ENCODE measurements at places on chromosomes 7 and 10. TPM values are rescaled to one million over a fixed set of nuclear protein-coding genes. Genes with fewer than 3 reads are reported as not detected.

The LFNG gene
- 24.8 TPM for total RNA-seq

The HIF1AN gene
- 11.6 TPM for total RNA-seq

The RBM17 gene
- total RNA-seq = 51.0 TPM

The ADAM12 gene
- total RNA-seq = 4.2 TPM

The ASB10 gene
- total RNA-seq = not detected

The HTR7 gene
- total RNA-seq = 0.47 TPM

The APBB1IP gene
- total RNA-seq = not detected

The SUFU gene
- 4.3 TPM for total RNA-seq

The TAF6 gene
- 22.1 TPM for total RNA-seq

The TEX47 gene
- total RNA-seq = not detected

The UBE3C gene
- total RNA-seq = 83.9 TPM

The CISD1 gene
- 36.2 TPM for total RNA-seq

The CDC14C gene
- total RNA-seq = not detected

The TRA2A gene
- 44.9 TPM for total RNA-seq

The LRRC17 gene
- 20.7 TPM for total RNA-seq

The OR13A1 gene
- not detected for total RNA-seq

The C10orf105 gene
- not detected for total RNA-seq

The SOSTDC1 gene
- not detected for total RNA-seq

The CAMK1D gene
- 0.63 TPM for total RNA-seq

The UCN3 gene
- total RNA-seq = not detected

The PRPF18 gene
- total RNA-seq = 31.9 TPM

The HMX3 gene
- total RNA-seq = not detected

The HABP2 gene
- total RNA-seq = not detected

The ENKUR gene
- 0.18 TPM for total RNA-seq

The CFAP43 gene
- 0.09 TPM for total RNA-seq

The OR2A5 gene
- not detected for total RNA-seq

The AQP1 gene
- total RNA-seq = 14.2 TPM

The TNRC18 gene
- total RNA-seq = 23.5 TPM

The NACAD gene
- total RNA-seq = 0.18 TPM

The CCL26 gene
- not detected for total RNA-seq

The CAMK2B gene
- 3.1 TPM for total RNA-seq

The TACC2 gene
- total RNA-seq = 10.5 TPM

The IDI2 gene
- total RNA-seq = not detected

The GALNT17 gene
- not detected for total RNA-seq

The RADIL gene
- total RNA-seq = 1.0 TPM

The LIPN gene
- not detected for total RNA-seq

The PTF1A gene
- not detected for total RNA-seq

The FBXO24 gene
- total RNA-seq = 0.09 TPM

The GLCCI1 gene
- 2.5 TPM for total RNA-seq

The ABCB4 gene
- total RNA-seq = under 0.01 TPM

The EBLN1 gene
- not detected for total RNA-seq

The GPR85 gene
- 0.19 TPM for total RNA-seq

The CPA4 gene
- 0.27 TPM for total RNA-seq

The WDR86 gene
- not detected for total RNA-seq

The EBF3 gene
- total RNA-seq = 3.1 TPM

The PDLIM1 gene
- total RNA-seq = 43.1 TPM

The SND1 gene
- 212 TPM for total RNA-seq

The LIPF gene
- not detected for total RNA-seq

The CLDN15 gene
- total RNA-seq = 2.3 TPM

The IFIT2 gene
- 1.7 TPM for total RNA-seq

The LRRTM3 gene
- total RNA-seq = not detected

The CBX3 gene
- total RNA-seq = 144 TPM

The SPDYE17 gene
- total RNA-seq = not detected

The AKR1C8 gene
- total RNA-seq = not detected

The CPA2 gene
- not detected for total RNA-seq

The C10orf62 gene
- total RNA-seq = not detected

The GARIN1A gene
- 0.28 TPM for total RNA-seq

Measured in endothelial cell of coronary artery (primary cell).